ENCODE measurements at places on chromosomes 13 and 19. TPM values are rescaled to one million over a fixed set of nuclear protein-coding genes. Genes with fewer than 3 reads are reported as not detected.

The ITGBL1 gene
- not detected for total RNA-seq

The FPR2 gene
- total RNA-seq = not detected

The ICAM3 gene
- 6.9 TPM for total RNA-seq

- H3K36me3 ChIP-seq = 0 out of 2 replicates have a peak, but pooled peaks cover 1% of the 10 kb centered on the region
- no peak for DNase-seq
These were observed 459 bp upstream of the GRIN2D start for GRCh38 chr19:48392860-48393558.

GRCh38 chr13:23608701-23609413, 38.6 kb downstream of the TNFRSF19 start:
- H3K36me3 ChIP-seq = no peaks in the 10 kb centered on the region
- H3K27me3 ChIP-seq = no peaks in the 10 kb centered on the region
- H3K4me1 ChIP-seq = peaks cover 4% of the 10 kb centered on the region
- no peak overlapping the region for H3K4me3 ChIP-seq
- no peak for DNase-seq

DNA sequence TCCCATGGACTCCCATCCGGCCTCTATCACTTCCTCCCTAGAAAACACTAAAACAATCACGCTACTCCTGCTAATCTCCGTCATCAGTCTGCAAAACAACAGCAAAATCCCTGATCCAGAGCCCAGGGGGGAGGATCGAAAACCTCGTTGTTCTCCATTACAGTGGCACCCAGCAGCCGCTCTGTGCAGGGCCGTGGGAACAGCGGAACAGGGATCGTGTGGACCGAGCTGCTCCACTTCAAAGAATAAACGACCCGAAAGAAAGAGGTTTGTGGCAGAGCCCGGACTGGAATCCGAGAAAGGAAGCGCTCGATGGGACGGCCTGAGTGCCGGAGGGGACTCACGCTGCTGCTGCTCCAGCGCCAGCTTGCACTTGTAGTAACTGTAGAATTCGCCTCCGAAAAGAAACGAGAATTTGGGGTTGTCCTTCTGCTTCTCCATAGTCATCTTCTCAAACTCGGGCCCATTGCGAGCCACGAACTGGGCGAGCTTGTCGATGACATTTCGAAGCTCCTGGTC, 652 bp downstream of the CHERP start:
- DNase-seq = peak; percentile 13
- peaks cover 2% of the 10 kb centered on the region for H3K36me3 ChIP-seq
- H3K4me1 ChIP-seq = 0 out of 2 replicates have a peak, but pooled peaks cover 6% of the 10 kb centered on the region
- H3K27me3 ChIP-seq = no peaks in the 10 kb centered on the region
- peak overlapping the region; percentile 94 for H3K4me3 ChIP-seq
- H3K27ac ChIP-seq = peak overlapping the region; percentile 26

- no peaks in the 10 kb centered on the region for H3K27me3 ChIP-seq
- no peak overlapping the region for H3K27ac ChIP-seq
- H3K4me1 ChIP-seq = no peaks in the 10 kb centered on the region
- peaks cover 5% of the 10 kb centered on the region for H3K36me3 ChIP-seq
These were observed 9.3 kb downstream of the ZNF780A start for GRCh38 chr19:40081411-40081810.

GRCh38 chr13:112466132-112467058, 90.2 kb downstream of the SPACA7 start:
- H3K4me1 ChIP-seq = no peaks in the 10 kb centered on the region
- no peak overlapping the region for H3K4me3 ChIP-seq
- no peaks in the 10 kb centered on the region for H3K36me3 ChIP-seq

DNA sequence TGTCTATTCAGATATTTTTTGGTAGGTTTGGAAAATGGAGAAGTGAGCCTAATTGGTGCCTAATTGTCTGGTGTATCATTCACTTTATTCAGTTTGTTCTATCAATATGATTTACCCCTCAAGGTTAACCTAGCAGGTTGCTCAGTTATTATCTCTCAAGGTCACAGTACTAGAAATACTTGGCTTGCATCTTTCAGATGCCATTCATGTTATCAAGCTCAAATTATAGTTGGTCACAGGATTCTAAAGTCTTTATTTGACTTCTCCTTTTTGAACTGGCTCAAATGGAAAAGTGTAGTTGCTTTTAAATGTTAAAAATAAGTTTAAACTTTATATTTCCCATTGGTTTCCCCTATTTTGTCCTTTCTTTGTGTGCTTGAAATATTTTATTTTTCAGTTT, 2.6 kb downstream of the KCNRG start:
- no peak overlapping the region for H3K27ac ChIP-seq
- H3K36me3 ChIP-seq = no peaks in the 10 kb centered on the region
- DNase-seq = no peak
- no peaks in the 10 kb centered on the region for H3K27me3 ChIP-seq
- no peaks in the 10 kb centered on the region for H3K4me1 ChIP-seq

GRCh38 chr13:95039415-95039814, 261.8 kb downstream of the ABCC4 start:
- 0 out of 2 replicates have a peak, but pooled peaks cover 4% of the 10 kb centered on the region for H3K36me3 ChIP-seq
- no peak overlapping the region for H3K27ac ChIP-seq
- no peaks in the 10 kb centered on the region for H3K27me3 ChIP-seq

GRCh38 chr13:99352351-99353245, 45.4 kb upstream of the GPR183 start:
- no peak for DNase-seq
- H3K4me1 ChIP-seq = no peaks in the 10 kb centered on the region
- peaks cover 5% of the 10 kb centered on the region for H3K36me3 ChIP-seq
- no peak overlapping the region for H3K27ac ChIP-seq
- no peaks in the 10 kb centered on the region for H3K27me3 ChIP-seq
- H3K4me3 ChIP-seq = no peak overlapping the region
